ENCODE measurements at places on chromosomes 4 and X.

DNA sequence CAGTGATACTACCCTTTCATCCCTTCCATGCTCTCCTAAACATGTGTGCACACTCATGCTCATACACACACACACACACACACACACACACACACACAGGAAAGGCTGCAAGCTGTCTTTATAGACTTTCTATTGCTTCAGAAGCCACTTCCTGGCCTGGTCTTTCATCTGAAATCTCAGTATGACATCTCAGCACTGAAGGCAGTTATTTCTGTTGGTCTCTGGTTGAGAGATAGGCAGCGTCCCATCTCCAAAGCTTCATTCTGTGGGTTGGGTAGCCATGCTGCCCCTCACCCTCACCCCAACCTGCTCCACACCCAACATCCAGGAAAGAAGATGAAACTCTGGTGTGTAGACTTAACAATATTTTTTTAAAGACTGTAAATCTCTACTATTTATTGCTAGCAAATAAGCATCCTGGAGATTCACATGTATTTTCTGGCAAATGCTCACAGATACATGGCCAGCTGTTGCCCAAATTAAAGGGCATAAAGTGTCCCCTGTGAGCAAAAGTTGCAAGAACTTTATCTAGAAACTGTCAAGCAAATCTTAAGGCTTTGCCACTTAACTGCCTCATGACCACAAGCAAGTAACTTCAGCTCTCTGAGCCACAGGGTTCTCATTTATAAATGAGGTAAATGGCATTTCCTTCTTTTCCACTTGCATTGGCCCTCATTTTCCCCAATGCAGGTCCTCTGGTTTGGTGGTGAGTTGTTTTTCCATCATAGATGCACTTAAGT, 189.8 kb upstream of the AFF2 start:
- DNase-seq, result no peak

GRCh38 chrX:13473442-13474163, 95.8 kb upstream of the EGFL6 start:
- DNase-seq, result peak; percentile 63

DNA sequence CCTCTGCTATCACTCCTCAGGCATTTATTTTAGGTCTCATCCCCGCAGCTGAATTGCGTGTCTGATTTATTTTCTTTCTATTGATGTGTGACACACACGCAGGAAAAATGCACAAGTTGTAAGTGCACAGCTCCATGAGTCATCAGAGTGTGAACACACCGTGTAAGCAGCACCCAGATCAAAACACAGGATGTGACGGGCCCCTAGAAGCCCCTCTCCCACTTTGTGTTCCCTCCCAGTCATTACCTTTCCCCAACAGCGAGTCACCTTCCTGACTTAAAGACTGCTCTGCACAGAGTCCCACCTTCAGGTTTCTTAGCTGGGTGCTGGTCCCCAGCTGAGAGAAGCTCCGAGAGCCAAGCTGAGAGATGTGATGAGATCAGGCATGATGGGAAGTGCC, 436.7 kb downstream of the MID1IP1 start:
- no peak for DNase-seq

GRCh38 chr4:88752076-88752463, 54.4 kb upstream of the NAP1L5 start:
- DNase-seq, result no peak

GRCh38 chr4:107808572-107808971, 16.2 kb upstream of the SGMS2 start:
- no peak for DNase-seq

DNA sequence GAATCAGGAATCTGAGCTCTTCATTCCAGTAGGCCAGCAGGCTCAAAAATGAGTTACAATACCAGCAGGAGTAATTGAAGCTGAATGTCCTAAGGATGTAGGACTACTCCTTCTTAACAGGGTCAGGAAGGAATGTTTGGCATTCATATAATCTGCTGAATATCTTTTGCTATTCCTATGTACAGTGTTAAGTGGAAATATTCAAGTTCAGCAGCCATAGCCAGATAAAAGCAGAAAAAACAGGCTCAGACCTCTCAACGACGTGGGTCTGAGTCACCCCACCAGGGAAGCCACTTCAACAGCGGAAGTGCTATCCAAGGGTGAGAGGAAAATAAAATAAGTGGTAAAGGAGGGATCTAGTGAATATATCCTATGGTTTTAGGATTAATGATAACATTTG, 577.0 kb downstream of the SPOCK3 start:
- peak; percentile 30 for DNase-seq

GRCh38 chrX:8675006-8675630, 56.8 kb downstream of the ANOS1 start:
- no peak for DNase-seq

DNA sequence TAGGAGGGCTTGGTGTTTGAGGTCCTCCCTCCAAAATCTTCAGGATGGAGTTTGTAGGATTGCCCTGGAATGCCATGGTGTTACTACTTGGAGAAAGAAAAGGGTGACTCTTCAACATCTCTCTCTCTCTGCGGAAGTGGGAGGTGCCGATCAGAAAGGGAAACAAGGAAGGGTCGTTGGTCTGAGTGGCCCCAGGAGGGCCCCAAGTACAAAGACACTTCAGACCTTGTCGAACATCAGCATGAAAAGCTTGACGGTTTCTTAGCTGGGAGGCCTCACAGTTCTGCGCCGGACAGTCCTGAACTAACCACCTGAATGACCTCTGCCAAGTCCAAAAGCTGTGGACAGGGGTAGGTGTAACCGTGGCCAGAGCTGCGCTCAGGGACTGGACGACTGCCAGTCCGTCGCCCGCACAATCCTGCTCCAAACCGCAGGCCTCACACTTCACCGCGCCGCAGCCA, 646 bp upstream of the GSX2 start:
- peak; percentile 34 for DNase-seq

DNA sequence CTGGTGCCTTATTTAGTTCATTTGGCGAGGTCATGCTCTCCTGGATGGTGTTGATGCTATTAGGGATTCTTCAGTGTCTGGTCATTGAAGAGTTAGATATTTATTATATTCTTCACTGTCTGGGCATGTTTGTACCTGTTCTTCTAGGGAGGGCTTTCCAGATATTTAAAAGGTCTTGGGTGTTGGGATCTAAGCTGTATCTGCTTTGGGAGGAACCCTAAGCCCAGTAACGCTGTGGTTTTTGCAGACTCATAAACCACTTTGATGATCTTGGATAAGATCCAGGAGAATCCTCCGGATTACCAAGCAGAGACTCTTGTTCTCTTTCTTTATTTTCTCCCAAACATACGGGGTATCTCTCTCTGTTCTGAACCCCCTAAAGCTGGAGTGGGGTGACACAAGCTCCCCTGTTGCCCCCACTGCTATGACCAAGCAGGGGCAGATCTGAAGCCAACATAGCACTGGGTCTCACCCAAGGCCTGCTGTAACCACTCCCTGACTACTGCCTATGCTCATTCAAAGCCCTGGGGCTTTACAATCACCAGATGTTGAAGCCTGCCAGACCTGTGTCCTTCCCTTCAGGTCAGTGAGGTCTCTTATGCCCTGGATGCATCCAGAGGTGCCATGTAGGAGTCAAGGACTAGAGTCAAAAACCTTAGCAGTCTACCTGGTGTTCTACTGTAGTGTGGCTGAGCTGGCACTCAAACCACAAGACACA, 187.6 kb downstream of the GUCY2F start:
- DNase-seq, result peak; percentile 51

DNA sequence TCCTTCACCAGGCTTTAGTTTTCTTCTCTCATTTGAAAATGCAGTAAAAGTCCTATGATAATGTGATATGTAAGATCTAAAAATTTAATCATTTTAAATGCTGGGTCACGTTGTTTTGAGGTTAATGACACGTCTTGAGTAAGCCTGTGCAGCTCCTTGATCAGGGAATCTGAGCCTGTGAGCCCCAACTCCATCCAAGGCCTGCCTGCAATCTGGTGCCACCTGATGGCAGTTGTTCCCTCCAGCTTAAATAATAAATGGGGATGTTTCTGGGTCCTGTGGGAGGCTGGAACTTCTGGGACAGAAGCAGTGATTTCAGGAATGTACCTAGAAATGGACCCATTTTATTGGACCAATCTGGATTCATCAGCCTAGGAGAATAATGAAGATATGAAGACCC, 455.4 kb upstream of the ADGRL3 start:
- DNase-seq, result peak; percentile 28

GRCh38 chr4:54229631-54230483, 764 bp downstream of the PDGFRA start:
- peak; percentile 72 for DNase-seq

- DNase-seq, result peak; percentile 3
These were observed 312.6 kb downstream of the PACRGL start for GRCh38 chr4:21012851-21013331.

GRCh38 chr4:48947731-48948130, 38.3 kb upstream of the CWH43 start:
- no peak for DNase-seq

GRCh38 chrX:131061306-131061705, 3.2 kb downstream of the ARHGAP36 start:
- no peak for DNase-seq

DNA sequence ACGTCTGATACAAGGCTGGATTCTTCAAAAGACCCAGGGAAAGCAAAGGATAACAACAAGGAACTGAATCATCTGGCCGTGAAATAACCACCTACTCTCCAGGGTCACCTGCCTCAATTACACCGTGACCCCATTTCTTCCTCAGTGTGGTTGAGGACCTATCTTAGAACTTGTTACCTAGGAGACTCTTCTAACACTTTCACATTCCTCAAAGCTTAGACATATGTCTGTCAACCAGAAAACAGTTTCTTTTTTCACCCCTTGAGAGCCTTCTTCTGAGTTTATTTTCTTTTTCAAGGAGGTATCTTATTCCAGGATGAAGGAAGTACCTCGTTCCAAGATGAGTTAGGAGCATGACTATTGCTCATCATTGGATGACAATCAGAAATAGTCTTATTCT, 337.8 kb downstream of the ARHGAP24 start:
- peak; percentile 57 for DNase-seq

DNA sequence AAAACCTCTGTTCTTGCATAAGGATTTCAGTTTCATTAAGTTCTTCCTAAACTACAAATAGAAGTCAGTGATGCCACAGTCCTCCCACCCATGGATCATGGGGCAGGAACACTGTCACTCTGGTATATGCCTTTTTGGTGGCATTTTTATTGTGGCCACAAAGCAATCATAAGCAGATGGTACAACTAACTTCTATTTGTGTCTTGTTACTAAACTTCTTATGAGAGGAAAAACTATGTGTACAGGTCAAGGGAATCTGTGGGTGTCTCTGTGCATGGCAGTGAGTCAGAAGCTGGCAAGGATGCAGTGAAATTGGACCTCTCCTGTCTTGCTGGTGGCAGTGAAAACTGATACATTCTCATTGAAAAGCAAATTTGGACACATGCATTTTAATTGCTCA, 245.0 kb upstream of the GPC4 start:
- DNase-seq, result peak; percentile 58

DNA sequence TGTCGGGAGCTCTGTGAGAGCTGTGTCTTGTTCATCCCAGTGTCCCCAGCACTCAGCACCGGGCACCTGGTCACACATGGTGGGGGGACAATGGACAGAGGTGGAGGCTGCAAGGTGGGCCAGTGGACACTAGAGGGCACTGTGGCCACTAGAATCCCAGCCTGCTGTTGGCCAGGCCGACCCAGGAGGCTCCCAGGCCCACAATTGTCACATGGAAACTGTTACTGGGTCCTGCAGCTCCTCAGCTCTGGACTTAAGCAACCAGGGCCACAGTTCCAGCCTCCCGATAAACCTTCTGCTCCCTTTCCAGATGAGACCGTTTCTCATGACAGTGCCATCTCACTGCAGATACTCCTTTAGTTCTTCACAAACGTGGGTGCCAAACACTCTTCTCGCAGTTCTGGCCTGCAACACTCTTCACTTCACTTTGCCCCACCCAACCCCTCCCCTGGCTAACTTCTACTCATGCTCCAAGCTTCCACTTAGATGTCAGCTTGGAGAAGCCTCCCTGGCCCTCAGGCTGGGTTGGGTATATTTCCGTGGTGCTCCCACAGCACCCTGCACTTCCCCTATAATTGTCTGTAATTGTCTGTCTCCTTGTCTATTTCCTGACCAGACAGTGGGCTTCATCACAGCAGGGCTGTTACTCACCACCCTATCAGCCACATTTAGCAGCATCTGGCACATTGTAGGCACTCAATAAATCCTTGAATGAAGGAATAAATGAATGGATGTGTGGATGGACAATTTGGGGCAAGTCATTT, 3.5 kb upstream of the IQSEC2 start:
- peak; percentile 43 for DNase-seq

DNA sequence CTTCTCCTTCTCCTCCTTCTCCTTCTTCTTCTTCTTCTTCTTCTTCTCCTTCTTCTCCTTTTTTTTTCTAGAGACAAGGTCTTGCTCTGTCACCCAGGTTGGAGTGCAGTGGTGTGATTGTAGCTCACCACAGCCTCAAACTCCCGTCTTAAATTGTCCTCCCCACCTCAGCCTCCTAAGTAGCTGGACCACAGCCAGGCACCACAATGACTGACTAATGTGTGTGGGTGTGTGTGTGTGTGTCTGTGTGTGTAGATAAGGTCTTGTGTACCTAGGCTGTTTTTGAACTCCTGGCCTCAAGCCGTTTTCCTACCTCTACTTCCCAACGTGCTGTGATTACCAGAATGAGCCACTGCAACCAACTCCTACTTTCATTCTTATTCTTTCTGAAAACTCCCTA, 390.9 kb downstream of the ADAM29 start:
- no peak for DNase-seq

GRCh38 chr4:30724247-30724646, 4.1 kb downstream of the PCDH7 start:
- no peak for DNase-seq

DNA sequence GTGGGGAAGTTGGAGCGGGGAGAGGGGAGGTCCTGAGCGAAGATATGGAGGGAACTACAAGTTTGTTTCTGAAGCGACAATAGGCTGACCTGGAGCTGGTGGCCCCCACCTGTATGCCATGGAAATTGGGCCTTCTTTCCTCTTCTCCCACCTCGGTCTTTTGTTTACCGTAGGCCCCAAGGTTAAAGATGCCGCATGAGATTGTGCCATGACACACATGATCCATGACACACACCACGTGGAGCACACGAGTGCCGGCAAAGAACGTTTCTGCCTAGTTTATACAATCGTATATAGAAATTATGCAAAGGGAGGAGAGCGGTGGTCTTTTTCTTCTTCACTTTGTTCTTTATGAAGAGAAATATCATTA, 408 bp downstream of the TMEM33 start:
- peak; percentile 33 for DNase-seq

DNA sequence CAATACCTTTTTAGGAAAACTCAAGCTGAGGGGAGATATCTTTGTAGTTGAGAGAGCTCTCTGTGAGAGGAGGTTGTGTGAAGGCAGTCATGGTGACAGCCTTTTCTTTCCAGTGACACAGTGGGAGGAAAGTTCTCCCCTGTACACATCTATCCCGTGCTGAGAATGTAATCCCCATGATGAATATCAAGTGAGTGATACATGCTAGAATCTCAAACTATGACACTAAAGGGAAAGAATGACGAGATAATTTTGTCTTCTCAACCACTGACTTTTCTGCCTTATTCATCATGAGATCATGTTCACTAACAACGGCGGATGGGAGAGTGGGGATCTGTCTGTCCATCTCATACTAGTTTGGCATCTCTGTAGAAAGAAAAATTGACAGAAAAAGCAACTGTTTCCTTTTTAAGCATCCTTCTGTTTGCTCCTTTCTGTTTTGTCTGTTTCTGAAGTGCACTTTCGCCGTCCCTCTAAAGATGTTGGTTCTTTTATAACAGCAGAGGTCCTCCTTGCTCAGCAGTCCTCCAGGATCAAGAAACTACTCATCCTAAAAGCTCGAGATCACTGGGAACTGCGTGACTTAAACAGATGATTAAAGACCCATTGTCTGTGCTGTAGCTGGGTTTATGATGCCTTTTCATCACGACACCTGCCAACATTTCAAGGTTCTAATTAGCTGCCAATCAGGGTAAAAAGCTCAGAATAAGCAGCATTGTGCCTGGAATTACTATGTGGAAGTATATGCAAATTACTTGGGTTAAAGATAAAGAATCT, 137.6 kb downstream of the DCK start:
- peak; percentile 40 for DNase-seq

Data from choroid plexus epithelial cell (primary cell).